ENCODE measurements at places on chromosomes 5 and 9.

GRCh38 chr5:67695369-67695768, 498.8 kb upstream of the CD180 start:
- no peak for DNase-seq

DNA sequence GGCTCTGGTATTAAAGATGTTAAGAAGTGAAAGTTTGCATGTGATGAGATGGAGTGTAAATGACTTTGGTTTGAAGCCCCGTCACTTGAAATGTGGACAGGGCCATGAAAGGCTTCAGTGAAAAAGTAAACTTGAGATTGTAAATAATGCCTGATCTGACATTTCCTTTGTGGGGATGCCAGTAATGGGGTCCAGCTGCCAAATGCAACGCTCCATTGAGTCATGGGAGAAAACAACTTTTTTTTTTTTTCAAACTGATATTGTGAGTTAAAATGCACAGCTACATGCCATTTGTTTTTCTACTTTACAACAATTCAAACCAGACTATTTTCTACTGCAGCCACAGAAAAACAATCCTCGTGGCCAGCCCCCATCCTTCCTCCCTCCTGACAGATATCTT, 327.0 kb upstream of the TNC start:
- DNase-seq: no peak

GRCh38 chr5:134463991-134464760, 52.5 kb upstream of the CDKN2AIPNL start:
- no peak for DNase-seq

- DNase-seq: no peak
Observed at GRCh38 chr9:110742741-110743371, 74.3 kb downstream of the MUSK start.

DNA sequence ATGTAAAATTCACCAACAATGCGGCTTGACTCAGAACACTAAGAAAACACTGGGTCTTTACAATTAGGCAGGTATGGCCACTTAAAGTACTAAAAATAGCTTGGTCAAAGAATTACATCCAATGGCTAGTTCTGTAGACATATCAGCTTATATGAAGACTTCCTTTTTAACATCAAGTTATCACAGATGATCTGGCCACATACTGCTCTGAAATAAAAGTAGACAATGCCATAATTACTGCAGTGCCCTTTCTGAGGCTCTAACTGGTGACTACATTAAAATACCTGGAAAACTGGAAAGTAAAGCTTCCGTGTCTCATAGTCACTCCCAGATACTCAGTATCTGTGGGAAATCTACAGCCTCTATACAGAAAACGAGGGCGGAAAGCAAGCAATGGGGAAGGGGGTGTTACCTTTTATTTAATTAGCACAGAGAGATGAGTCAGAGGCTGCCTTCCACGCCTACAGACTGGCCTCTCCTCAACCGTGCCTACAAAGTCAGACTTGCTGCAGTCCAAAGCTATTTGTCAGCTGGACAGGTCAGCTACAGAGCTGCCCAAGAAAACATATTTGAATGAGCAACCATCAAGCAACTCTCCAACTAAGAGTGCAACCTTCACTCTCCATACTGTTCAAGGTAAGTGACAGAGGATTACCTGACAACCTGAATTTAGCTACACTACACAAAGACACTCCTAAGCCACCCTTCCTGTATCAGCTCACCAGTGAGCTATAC, 8.7 kb downstream of the SERINC5 start:
- peak; percentile 16 for DNase-seq

DNA sequence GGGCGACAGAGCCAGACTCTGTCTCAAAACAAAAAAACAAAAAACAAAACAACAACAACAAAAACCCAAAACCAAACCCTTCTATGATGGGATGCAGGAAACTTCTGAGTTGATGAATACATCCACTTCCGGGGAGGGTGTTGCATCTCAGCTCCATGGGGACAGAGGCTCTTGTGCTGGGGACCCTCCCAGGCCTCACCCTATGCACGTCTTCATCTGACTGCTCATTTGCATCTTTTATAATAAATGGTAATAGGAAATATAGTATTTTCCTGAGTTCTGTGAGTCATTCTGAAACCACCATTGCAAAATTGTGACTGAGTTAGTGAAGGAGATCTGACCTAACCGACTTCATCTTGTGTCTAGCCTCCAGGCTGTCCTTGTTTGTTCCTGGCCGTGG, 109.5 kb upstream of the SLC28A3 start:
- no peak for DNase-seq

DNA sequence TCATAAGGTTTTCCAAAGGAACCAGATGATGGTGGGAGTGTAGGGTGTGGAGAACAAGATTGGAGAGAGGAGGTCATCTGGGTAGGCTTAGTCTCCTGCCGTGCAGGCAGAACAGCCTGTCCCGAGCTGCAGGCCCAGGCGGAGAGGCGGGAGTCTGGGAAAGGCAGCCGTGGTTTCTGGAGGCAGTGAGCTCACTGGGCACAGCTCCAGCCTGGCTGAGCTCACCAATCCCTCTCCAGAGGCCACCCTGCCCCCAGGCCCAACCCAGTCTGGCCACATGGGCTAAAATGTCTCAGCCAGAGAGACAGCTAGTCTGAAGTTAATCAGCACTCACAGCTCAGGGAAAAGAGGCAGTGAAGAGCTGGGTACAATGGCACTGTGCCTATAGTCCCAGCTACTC, 12.3 kb downstream of the P4HA2 start:
- no peak for DNase-seq

- no peak for DNase-seq
Observed at GRCh38 chr5:90337449-90338052, 72.0 kb downstream of the CETN3 start.

DNA sequence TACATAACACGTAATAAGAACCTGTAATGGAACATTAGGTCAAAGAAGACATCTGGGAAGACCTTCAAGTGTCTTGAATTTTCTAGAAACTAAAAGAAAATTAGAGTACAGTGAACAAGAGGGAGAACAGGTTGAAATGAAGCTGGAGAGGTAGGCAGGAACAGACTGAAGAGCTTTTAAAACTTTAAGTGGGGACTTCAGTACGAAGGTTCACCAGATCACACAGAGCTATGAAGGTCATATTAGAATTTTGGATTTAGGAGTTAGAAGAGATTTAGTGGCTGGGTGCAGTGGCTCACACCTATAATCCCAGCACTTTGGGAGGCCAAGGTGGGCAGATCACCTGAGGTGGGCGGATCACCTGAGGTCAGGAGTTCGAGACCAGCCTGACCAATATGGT, 26.6 kb downstream of the MLANA start:
- no peak for DNase-seq

DNA sequence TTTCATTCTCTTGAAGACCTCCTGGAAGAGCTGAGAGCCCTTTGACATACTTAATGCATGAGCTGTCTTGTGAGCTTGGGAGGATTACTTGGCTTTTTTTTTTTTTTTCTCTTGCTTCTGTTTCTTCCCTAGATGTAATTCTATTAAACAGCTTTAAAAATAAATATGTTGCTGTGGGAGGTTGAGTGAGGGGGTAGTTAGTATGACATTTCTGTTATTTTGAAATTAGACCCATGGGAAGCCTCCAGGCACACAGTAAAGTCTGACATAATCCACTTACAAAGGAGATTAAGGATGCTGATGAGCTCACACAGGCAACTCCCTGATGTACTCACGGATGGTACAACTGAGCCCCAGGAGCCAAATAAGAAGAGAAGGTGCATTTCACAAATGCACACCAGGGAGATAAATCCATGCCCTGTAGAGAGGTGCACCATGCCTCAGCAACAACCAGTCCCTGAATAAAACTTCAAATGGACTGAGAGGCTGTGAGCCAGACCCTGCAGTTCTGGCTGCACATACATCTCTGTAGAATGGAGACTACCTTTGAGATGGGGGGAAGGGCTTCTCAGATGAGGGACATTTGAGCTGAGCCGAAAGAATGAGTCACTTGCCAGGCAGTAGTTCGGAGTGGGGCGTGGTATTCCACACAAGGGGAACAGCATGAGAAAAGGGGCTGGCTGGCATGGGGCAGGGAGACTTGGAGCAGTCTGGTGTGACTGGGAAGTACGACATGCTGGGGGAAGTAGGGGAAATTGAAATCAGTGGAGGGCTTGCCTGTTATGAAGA, 68.7 kb downstream of the ACTL7B start:
- DNase-seq: no peak

GRCh38 chr9:131704141-131704983, 35.5 kb downstream of the RAPGEF1 start:
- no peak for DNase-seq

GRCh38 chr9:136876476-136876875, 9.8 kb upstream of the TRAF2 start:
- no peak for DNase-seq

- DNase-seq: no peak
Observed at GRCh38 chr9:22413884-22414283, 32.7 kb upstream of the DMRTA1 start.

GRCh38 chr5:78727786-78728761, 79.5 kb upstream of the LHFPL2 start:
- no peak for DNase-seq

DNA sequence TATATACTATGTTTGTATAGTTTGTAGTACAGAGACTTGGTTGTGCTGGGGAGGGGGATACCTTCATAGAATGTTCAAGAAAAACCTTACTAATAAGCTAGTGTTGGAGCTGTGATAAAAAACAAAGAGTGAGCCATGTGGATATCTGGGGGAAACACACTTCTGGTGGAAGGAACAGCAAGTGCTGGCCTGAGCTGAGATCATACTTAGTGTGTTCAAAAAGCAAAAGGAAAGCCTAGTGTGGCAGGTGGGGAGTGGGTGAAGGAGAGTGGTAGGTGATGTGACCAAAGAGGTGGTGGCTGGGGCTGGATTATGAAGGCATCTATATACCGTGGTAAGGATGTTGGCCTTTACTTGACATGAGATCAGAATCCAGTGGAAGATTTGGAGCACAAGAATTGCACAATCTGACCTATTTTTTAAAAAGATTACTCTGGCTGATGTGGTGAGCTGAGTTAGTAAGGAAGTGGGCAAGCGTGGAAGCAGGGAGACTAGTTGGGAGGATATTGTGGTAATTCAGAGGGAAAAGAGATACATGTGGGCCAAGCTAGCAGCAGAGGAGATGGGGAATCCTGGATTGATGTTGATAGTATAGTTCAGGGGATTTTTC, 26.6 kb downstream of the PALM2AKAP2 start:
- no peak for DNase-seq

- no peak for DNase-seq
Observed at GRCh38 chr9:134653259-134654009, 11.8 kb downstream of the COL5A1 start.

GRCh38 chr9:94872891-94873511, 146.5 kb downstream of the AOPEP start:
- no peak for DNase-seq

- no peak for DNase-seq
Observed at GRCh38 chr5:67179697-67180361, 16.8 kb downstream of the CD180 start.

DNA sequence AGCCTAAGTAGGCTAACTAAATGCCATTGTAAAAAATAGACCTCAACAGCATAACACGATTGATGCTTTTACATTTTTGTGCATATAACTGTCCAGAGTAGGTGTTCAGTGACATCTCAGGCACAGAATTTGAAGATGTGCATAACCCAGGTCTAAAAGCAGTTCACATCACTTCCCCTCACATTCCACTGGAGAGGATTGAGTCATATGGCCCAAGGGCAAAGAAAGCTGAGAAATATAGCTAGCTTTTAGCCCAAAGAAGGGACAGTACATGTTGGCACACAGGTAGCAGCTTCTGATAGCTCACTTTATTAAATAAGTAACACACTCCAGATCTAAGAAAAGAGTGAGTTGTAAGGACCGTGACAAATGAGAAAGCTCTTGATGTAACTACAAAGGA, 2259.5 kb upstream of the WWC1 start:
- DNase-seq: no peak

- no peak for DNase-seq
Observed at GRCh38 chr5:143446535-143447226, 43.2 kb upstream of the NR3C1 start.

- no peak for DNase-seq
Observed at GRCh38 chr9:101307524-101308213, 77.1 kb downstream of the BAAT start.

DNA sequence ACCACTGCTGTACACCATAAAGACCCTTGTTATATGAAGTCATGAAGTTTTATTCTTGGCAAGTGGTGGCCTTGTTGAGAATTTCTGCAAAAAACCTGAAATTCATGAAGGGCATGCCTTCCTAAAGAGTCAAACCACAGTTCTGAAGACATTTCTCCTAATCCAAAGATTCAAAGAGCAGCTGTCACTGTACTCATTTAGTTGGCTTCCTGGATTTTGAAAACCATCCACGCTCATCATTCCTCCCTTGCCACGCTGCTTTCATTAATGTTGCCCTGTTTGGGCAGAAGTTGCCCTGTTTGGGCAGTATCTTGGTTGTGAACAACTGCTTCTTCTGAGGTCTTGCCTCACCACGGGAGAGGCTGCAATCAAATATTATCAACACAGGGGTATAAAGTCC, 560.3 kb upstream of the TLE4 start:
- DNase-seq: no peak

- DNase-seq: no peak
Observed at GRCh38 chr5:172380987-172381643, 73.2 kb downstream of the SH3PXD2B start.

- no peak for DNase-seq
Observed at GRCh38 chr5:82747986-82748385, 329.2 kb downstream of the TMEM167A start.

DNA sequence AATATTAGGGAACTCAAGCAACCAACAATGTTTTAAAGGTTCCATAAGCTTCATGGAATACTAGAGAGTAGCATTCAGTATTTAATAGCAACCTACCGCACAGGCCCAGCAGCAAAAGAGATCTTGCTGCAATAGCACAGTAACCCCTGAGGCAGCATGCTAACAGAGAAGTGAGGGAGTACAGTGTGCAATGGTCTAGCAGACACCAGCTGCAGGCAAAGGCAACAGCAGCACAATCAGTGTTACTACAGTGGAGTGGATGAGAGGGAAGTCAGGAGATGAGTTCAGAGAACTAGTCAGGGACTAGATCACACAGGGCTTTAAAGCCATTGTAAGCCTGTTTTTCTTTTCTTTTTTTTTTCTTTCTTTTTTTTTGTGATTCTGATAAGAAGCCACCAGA, 2.8 kb downstream of the TICAM2 start:
- no peak for DNase-seq

GRCh38 chr9:96215841-96216240, 86.1 kb downstream of the HSD17B3 start:
- DNase-seq: no peak

DNA sequence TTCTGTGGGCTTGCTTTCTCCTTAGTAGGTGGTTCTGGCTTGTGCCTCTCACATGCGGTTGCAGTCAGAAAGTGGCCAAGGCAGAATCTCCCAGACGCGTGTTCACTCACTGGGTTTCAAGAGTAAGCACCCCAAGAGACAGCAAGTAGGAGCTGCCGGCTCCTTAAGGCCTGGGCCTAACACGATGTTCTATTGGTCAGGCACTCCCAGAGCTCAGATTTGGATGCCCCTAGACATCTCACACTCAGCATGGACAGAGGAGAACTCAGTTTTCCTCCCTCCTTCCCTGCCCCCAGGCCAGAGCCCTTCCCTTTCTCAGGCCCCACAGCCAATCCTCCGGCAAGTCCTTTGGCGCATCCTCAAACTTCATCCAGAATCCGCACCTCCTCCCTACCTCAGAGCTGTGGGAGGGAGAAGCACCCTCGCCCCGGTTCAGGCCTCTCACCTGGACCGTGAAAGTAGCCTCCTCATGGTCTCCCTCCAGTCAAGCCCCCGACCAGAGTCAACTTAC, 6.5 kb upstream of the CARD19 start:
- no peak for DNase-seq

Data from activated CD4-positive, CD25-positive, alpha-beta regulatory T cell treated with anti-CD3 and anti-CD28 coated beads, Interleukin-2, amount 50 U/mL, for 16 hours (primary cell).